GM23338 (cell line): ENCODE measurements at places on chromosomes 7 and 10.
A peak's percentile ranks its signal among the peaks of the same experiment; 100 is the strongest.

GRCh38 chr10:44806950-44807349 is 104.2 kb upstream of the TMEM72 start:
- DNase-seq = no peak

DNA sequence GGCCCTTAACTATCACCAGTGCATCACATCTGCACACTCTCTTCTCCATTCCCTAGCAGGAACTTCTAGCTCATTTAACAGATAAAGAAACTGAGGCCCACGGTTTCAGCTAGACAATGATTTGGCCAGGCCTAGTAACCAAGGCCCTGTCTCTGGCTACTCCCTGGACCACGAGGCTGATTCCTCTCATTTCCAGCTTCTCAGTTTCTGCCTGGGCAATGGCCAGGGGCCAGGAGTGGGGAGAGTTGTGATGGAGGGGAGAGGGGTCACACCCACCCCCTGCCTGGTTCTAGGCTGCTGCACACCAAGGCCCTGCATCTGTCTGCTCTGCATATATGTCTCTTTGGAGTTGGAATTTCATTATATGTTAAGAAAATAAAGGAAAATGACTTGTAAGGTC is 13.5 kb downstream of the AQP1 start:
- no peak for DNase-seq

DNA sequence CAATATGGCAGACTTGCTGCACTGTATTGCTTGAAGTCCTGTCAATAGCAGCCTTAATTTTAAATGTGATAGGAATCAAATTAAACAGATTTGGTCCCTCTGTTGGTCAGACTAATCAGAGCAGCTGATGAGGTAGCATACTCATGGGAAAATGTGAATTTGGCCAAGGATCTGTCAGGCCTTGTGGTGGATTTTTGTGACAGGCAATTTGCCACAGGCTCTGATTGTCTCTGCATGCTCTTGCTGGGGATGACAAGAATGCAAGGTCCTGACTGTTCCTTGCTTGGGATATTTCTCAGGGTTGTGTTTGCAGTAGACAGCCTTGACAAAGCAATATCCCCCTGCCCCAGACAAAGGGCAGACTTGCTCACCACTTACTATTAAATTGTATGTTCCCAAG is 41.5 kb upstream of the GARS1 start:
- no peak for DNase-seq

DNA sequence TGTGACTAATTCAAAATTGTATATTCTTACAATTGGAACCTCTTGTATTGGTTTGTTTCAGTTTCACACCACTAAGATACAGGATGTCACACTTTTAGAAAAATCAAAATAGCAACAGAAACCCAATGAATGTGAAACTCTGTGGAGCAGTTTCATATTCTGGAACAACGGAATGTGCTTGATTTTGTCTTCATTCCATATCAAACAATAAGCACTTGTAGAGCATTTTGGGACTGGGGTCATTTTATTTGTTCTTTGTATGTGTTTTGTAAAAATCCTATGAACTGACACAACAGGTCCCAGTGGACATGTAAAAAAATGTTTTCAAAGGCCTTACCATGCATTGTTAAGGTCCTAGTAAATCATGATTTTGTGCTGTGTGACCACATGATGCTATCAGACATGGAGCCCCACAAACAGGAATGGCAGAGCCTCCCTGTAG is 123.1 kb downstream of the DKK1 start:
- DNase-seq = no peak

- no peak for DNase-seq
These were observed 142.0 kb downstream of the ARID5B start for GRCh38 chr10:62043421-62044021.

DNA sequence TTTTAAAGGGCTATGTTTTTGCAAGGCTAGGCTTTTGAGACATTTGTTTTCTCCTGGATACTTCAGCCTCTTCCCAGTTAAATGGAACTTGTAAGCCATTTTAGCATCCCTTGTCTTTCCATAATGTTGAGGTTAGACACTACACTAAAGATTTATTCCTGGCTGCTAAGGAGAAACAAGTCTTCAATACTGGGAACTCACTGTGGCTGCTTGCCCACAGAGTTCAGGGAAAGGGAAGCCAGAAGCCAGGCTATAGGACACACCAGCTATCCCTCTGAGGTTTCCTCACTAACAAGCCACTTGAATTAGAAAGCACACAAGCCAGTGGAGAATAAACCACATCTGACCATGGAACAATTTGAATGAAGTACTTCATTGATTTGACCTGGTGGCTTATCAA is 421.7 kb upstream of the CHRM2 start:
- DNase-seq = no peak

- DNase-seq = no peak
These were observed 27.0 kb upstream of the FRAT2 start for GRCh38 chr10:97361537-97361901.

DNA sequence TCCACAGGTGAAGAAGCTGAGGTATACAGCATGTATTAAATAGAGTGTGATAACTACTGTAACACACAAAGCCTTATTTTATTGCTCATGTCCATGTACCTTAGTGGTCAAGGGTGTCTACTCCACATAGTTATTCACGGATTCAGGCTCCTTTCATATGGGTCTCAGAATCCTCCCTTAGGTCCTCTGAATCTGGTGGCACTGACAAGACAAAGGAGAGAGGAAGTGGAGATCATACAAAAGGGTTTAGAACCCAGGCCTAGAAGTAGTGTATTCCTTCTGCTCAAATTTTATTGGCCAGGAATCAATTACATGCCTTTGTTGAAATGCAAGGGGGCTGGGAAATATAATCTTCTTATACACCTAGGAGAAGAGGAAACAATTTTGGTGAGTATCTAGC is 164.6 kb downstream of the PTEN start:
- DNase-seq = no peak

DNA sequence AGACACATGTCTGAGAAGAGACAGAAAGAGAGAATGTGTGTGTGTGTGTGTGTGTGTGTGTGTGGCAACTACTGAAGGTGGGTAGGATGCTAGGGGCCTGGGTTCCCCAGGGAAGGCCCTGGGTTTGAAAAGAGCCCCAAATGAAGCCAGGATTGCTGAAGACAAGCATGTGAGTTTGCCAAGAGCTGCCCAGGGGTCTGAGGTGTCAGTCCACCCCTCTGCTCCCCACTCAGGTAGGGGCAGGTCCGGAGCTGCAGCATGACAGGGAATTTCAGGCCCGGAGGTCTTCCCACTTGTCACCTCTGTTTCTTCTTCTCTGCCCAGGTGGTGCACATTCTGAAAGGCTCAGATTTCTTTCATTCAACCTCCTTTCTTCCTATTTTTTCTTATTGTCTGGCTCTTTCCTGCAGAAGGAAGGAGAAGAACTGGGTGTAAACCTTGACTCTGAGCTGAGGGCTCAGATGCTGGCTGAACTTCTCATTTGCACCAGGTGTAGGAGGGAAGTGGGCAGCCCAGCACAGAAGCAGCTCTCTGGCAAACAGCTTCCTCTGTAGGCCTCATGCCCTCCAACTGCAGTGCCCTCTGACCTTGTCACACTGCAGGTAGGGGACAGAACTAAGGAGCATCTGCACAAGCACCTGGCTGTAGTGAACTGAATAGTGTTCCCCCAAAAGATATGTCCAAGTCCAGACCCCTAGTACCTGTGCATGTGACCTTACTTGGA is 79.6 kb upstream of the LRRC4 start:
- no peak for DNase-seq

DNA sequence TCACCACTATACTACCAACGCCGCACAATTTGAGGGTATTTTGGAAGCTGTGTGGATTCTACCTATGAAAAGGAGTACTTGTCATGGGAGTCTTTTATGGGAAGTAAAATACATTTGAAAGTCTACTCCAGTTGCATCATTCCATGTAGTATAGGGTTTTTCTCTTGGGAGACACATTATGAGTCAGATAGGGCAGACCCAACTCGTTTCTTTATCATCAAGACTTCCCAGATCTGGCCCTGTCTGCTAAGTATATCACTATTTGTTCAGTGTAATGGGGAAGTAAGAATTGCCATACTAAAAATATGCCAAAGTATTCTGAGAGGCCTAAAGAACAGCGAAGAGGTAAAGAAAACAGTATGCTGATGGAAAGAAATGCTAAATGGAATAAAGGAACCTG is 144.2 kb downstream of the SPAG6 start:
- DNase-seq = no peak

DNA sequence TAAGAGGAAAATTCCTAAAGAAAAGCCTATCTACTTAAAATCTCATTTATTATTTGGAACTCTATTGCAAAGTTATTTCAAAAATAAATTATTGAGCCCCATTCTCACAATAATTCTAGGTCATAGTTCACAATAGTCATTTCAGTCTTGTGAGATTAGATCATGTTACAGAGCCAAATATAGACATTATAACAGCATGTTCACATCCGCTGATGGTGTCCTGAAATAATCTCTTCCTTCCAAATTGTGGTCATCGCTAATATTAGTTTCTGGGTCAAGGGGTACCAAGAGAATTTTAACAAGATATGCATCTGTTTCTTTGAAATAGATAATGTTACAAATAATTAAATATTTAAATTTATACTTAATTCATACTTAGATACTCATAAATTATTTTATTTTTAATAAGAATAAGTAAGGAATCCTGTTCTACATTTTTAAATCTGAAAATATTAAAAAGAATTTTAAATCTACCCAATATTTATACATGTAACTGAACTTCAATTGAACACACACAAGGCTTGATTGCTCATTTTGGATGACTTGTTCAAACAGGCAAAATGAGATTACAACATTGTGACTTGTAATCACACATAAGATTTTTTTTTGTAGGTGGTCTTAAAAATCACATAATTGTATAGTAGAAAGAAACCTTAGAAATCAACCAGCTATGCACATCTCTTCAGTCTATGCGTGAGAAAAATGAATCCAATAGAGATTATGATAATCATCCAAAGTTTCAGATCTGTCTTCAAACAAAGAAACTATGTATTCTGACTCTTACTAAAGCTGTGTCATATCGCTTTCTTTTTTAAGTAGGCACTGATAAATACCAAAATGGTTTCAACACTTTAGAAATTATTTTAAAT is 13.1 kb downstream of the GNAT3 start:
- no peak for DNase-seq

- no peak for DNase-seq
These were observed 90.9 kb upstream of the MKI67 start for GRCh38 chr10:128217136-128217535.

- peak; percentile 79 for DNase-seq
These were observed 17.3 kb upstream of the BLOC1S2 start for GRCh38 chr10:100303724-100304319.

- no peak for DNase-seq
These were observed 9.1 kb downstream of the C10orf62 start for GRCh38 chr10:97598407-97599271.

- no peak for DNase-seq
These were observed 108.2 kb downstream of the PTPN20 start for GRCh38 chr10:47019155-47020145.

GRCh38 chr10:80281292-80281691 is 8.2 kb downstream of the MAT1A start:
- DNase-seq = no peak
